ENCODE measurements at places on chromosomes 1 and 21.

DNA sequence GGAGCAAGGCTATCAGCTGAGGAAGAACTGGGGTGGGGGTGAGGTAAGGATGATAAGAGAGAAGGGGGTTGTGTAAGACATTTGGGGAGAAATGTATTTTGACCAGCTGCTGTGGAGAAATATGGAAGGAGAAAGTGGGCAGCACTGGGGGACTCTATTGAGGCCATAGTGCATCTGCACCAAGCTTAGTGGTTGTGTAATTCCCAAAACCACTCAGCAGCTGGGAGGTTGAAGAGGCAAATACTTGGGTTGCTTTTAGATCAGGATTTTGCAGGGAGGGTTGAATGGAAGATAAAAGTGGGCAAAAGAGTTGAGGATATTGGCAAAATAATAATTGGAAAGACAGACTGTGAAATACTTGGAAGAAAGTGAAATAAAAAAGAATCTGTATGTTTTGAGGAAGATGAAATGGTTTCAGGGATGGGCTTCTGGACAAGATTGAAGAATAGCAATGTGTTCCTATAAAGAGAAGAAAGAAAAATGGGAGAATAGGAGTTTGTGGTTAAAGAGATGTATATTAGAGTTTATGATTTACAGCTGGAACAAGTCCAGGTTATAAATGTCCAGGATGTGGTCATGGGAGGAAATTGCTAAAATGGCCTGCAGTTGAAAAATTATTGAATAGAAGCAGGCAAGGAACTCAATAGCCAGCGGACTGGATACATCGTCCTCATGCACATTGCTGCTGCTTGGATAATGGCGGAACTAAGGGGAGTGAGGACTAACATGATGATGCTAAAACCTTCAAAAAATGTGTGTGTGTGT, 162.7 kb downstream of the DNM3 start:
- no peak for DNase-seq

GRCh38 chr21:41133874-41134522, 34.0 kb upstream of the BACE2 start:
- DNase-seq: no peak

DNA sequence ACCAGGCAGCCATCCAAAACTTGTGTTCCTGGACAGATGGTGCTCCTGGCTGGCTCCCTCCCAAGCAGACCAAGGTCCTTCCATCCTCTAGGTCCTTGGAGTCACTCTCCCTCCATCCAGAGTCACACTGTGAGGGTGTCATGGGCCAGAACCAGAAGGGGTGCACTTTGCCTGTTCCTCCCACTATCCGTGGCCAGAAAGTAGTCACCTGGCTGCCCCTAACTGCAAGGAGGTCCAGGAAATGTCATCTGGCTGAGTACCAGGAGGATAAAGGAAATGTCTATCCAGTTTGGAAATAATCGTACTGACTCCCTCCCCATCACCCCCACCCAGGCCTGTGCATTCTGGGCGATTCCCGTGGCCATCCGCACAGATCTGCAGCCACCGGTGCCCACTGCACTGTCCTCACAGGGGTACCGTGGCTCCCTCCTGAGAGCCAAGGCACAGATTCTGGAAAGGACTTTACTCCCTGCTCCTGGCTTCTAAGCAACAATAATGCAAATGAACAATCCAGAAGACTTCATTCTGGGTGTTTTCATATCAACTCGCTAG, 253.2 kb downstream of the NPHP4 start:
- no peak for DNase-seq

DNA sequence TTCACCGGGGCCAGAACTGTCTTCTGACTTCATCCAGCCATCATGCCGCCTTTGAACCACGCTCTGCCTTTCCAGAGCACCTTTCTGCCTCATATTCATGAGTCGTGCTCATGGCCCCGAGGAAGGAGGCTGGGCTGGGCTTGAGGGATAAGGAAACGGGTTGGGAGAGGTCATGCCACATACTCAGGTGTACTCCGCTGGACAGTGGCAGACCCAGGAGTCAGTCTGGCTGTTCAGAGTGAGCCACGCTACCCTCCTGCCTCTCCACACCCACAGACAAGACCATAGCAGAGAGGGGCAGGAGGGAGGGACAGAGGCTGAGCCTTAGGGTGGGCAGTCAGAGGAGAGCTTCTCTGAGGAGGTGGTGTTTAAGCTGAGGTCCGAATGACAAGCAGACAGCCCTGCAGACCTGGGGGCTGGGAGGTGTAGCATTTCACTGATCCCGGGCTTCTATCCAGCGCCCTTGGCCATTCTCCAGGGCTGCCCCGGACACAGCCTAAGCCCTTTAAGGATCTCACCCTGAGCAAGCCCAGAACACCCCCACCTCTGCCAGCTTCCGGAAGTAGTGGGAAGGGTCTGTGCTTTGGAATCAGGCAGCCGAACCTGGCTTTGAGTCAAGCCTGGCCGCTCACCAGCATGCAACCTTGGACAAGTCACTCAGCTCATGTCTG, 102.3 kb downstream of the LACTBL1 start:
- peak; percentile 95 for DNase-seq

DNA sequence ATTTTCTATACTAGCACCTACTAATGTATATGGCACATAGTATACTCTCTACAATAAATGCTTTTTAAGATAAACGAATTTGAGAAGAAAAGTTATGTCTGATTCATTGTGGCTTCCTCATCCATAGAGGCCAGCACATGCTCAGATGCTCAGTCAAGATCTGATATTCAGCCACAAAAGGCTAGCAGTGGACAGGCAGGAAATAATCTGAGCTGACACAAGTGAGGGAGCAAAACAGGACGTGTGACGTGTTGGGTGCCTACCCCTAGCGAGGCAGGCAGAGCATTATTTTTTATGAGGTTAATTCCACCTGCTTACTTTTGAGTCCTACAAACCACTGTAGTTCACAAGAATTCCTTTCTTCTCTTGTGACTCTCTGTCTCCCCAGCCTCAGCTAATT, 550.9 kb downstream of the SMYD3 start:
- no peak for DNase-seq

- no peak for DNase-seq
Observed at GRCh38 chr21:16264319-16264718, 534.5 kb downstream of the USP25 start.

DNA sequence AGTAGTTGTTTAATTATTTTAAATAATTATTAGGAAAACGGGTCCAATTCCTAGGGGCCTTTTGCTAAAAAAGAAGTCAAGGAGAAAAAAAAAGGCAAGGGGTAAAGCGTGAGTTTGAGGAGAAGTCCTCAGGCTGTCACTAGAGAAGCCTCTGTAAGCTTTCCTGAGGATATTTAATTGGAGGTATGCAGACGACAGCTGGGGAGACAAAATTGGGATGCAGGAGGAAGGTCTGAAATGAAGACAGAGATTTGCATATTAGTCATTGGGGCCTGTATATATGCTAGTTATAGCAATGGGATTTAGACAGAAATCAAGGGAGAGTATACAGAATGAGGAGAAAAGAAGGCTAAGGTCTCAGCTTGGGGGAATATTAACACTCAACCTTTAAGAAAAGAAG, 8.6 kb downstream of the ATP6V1G3 start:
- DNase-seq: no peak

DNA sequence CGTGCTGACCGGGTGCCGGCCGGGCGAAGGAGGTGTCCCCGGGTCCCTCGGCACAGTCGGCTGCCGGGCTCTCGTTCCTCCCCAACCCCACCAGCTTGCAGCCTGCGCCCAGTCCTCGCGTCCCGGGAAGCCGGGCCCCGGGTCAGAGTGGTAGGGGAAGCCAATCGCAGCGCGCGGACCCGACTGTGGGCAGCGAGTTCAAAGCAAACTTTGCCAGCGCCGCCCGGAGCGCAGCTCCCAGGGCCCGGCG, 328 bp downstream of the MYCL start:
- DNase-seq: peak; percentile 52

- peak; percentile 42 for DNase-seq
Observed at GRCh38 chr1:224433701-224434672, 610 bp downstream of the WDR26 start.

DNA sequence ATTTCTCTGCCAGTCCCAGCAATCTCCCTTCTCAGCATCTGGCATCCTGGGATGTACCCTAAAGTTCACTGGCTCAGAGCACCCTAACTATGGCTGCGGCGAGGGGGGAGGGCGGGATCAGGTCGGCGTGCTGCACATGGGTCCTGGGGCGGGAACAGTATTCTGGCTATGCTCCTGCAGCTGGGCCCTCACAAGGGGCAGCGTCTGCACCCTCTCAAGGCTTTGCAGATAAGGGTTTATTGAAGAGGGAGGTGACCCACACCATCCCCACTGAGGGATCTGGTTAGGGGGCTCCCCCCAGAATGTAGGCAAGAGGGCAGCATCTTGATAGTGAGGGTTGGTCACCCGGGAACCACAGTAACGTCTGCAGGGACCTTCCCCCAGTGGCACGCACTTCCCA, 44.9 kb upstream of the PCBP3 start:
- DNase-seq: no peak

DNA sequence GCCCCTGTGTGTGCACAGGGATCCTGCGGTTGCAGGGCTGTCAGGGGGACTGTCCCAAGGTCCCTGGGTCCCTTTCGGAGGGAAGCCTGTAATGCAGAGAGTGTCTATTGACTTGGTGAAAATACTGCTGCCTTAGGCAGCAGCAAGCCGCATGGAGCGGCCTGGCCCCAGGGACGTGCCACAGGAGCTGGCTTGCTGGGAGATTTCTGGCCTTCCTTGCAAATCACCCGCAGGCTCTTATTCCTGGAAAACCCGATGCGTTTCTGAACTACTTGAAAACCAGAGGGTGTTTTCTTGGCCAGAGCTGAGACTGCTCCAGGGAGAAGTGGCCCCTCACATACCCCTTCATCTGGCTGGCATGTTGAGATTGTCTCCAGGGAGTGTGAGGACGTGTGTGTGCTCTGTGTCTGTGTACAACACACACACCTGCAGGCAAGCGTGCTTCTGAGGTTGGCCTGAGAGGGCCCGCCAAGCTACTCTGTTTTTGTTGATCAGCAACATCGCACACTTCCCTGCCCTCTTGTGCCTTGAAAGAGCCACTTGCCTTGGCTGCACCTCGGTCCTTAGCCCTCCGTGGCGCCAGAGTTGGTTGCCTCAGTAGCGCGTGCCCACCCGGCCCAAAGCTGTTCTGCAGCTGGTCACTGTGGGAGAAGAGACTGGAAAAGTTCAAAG, 10.5 kb downstream of the PRDM16 start:
- peak; percentile 61 for DNase-seq

GRCh38 chr1:17440074-17440826, 773 bp upstream of the RCC2 start:
- DNase-seq: no peak

DNA sequence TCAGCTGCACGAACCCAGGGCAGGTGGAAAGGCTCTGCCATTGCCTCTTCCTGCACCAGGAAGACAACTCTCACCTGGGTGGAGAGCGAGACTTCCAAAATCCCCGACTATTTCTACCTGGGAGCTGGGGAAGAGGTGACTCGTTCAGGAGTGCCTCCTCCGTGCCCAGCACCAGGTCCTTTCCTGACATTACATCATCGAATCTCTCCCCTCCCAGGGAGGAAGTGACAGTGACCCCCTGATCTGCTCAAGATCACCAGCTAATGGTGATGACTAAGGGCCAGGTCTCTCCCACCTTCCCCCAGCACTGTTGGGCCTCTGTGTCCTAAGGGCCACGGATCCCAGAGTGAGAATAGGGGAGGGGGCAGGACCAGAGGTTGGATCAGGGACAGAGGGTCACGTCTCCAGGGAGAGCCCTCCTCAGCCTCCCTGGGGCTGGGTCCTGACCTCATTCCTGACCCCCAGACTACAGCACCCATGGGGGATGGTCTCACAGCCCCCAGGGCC, 6.8 kb downstream of the MEGF6 start:
- DNase-seq: no peak

Data from thyroid gland (tissue), 4 donors.